RPMI8226 (cell line): ENCODE measurements at places on chromosomes 6 and 20.

DNA sequence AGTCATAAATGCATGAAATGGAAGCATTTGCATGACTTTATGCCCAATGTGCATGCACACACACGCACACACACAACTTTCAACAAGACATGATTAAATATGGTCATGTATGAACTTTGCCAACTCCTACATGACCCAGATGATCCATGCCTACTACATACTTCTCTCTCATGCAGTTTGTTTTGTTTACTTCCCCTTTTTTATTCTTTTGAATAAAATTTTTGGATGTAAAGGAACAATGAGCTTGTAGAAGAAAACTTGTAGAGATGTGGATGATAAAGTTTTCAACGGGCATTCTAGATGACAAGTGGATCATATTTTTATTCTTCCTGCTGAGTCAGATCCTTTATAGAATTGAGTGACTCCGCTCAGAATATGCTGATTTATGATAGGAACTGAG lies 50.8 kb upstream of the AIG1 start:
- DNase-seq: no peak

DNA sequence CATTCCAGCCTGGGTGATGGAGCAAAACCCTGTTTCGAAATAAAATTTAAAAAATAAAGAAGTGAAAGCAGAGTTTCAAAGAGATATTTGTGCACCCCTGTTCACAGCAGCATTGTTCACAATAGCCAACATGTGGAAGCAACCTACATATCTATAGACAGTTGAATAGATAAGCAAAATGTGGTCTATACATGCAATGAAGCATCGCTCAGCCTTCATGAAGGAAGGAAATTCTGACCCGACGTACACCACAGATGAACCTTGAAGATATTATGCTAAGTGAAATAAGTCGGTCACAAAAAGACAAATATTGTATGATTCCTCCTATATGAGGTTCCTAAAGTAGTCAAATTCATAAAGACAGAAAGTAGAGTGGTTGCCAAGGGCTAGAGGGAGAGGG lies 6.5 kb upstream of the NCOA6 start:
- DNase-seq: no peak

DNA sequence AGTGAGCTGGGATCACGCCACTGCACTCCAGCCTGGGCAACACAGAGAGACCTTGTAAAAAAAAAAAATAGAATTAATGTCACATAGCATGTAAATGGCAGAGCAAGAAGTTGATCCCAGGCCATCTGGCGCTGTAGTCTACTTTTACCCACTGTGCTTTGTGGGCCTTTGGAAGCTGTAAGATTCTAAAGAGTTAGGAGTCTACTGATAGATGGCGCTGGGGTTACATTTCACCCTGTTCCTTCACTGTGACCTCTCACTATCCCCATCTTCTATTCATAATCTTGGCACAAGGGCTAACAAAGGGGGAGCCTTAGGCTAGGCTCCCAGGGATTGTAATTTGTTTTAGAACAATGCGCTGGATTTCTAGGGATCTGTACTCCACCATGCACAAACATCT lies 24.4 kb downstream of the SIRPD start:
- no peak for DNase-seq

- DNase-seq: no peak
Measured at GRCh38 chr20:41170386-41171105, 33.2 kb downstream of the PLCG1 start.

GRCh38 chr6:118252474-118252873 lies 295.6 kb upstream of the PLN start:
- peak; percentile 38 for DNase-seq

DNA sequence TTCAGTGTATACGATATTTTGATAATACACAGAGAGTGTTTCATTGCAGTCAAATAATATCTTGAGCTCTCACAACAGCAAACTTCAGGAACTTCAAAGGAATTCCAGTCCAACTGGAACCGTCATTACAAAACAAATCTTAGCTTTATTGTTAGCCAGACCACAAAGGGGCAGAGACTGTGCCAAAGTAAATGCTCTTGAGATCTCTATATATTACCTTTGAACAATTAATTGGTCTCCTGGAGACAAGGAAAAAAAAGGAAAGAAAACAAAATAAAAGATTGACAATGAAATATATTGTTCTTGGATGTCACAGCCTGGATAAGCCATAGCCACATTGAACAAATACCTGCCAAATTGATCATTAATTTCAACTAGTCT lies 70.0 kb downstream of the FOXC1 start:
- DNase-seq: no peak

- no peak for DNase-seq
Measured at GRCh38 chr6:119020597-119021561, 57.6 kb downstream of the FAM184A start.

DNA sequence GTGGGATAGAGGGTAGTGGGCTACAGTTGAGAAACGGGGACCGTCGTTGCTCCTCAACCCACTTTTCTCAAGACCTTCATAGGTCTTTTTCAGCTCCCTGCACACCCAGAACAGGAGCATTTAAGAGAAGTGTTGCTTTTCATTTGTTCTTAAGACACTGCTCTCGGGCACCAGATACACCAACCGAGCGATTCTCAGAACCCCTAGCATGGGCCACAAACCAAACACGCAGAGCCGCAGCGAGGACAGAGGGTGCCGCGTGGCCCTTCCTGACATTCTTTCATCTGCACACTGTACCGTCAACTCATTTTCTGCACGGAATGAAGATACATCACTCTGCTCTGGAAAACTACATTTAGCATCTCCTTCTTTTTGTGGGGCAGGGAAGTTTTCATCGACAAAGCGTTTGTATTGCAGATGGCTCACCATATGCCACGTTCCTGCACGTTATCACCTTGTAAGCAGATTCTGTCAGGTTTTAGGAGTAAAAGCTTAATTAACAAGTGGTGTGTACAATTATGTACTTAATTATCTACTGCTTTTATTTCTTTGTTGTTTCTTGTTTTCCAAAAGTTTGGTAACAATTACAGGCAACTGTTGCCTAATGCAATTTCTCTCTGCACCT lies 70.4 kb upstream of the MLN start:
- no peak for DNase-seq

GRCh38 chr6:91341473-91341872 lies 754.6 kb upstream of the MAP3K7 start:
- DNase-seq: peak; percentile 24

DNA sequence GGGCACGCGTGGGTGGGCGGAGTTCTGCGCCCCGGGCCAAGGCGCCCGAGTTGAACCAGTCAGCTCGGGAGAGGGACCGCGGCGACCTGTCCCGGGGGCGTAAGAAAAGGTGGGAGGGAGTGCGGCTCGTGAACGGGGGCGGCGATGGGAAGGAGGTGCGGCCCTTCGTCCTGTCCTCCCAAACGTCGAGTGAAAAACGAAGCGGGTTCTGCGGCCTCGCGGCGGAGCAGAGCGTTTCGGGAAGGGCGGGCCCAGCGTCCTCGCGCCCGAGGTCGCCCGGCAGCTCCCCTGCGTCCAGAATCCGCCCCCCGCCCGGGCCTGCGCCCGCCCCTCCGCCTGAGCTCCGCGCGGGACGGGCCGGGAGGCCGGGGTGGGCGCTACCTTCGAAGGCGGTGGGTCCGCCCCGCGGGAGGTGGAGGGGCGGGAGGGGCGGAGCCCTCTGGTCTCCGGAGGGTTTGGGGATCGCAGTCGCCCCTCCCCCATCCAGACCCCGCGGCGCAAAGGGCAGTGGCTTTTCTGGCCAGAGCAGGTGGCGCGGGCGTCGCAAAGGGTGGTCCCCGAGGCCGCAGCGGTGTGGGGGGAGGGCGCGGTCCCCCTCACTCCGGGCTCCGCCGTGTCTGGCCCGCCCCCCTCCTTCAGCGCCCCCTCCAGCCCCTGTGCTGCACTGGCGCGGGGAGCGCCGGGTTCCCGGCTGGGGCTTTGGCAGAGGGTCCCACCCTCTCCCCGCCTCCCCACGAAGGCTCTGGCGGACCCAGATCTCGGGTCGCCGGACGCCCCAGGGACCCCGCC lies 838 bp downstream of the STMN3 start:
- peak; percentile 46 for DNase-seq

- DNase-seq: no peak
Measured at GRCh38 chr20:51661609-51662178, 106.5 kb downstream of the ATP9A start.

DNA sequence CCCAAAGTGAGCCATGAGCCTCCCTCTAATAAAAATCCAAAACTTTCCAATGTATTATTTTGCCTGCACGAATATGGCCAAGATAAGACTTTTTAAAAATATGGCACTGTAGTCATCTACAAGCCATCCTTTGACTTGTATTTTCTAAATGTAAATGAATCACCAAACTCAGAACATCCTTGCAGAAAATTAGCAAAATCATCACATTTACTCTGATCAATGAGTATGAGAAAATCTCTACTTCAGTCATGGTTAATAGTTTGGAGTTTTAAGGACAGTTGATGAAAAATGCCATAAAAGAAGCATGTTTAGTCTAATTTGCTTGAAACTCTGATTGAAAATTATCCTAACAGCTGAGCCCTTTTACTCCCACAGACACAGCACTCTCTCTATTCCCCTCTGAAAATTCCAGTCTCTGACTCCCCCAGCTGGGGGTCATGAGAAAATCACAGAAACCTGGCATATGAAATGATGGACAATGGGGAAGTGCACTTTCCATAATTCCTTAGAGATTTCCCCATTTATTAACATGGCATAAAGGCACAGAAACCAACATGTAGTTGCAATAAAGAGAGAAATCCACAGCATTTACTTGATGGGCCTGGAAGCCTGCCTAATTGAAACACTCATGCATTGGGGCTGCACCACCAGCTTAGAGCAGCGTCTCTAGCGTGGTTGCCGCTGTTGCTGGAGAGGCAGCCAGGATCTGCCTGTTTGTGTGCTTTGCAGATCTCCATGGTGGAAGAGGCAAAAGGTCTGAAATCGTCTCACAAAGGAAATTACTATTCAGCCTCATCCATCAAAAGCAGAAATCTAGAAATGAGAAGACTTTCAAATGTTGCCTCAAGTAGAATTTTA lies 214.0 kb downstream of the WDR27 start:
- DNase-seq: no peak

DNA sequence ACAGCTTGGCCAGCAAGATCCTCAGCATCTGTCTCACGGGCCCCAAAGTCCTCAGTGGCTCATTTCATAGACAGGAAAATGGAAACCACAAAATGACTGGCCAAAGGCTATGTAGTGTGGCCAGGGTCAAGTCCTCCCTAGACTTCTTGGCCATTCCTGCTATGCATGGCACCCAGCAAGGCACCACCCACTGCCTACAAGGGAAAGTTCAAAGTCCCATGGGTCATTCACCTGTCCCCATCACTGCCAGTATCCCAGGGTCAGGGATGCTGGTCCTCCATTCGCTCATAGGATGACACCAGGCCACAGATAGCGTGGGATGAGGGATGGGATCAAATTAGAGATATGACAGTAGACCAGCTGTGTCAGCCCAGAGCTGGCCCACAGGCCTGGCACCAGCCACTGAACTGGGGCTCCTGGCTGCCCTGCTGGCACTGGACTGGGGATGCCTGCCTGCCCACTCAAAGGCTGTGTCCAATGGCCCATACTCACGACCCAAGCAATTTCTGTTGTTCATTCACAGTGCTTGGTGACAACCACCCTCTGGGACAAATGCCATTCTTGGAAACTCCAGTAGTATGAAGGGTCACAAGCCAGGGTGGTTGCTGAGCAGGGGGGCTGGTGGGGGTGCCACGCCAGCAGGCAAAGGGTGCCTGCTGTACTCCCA lies 11.6 kb downstream of the ADISSP start:
- no peak for DNase-seq

DNA sequence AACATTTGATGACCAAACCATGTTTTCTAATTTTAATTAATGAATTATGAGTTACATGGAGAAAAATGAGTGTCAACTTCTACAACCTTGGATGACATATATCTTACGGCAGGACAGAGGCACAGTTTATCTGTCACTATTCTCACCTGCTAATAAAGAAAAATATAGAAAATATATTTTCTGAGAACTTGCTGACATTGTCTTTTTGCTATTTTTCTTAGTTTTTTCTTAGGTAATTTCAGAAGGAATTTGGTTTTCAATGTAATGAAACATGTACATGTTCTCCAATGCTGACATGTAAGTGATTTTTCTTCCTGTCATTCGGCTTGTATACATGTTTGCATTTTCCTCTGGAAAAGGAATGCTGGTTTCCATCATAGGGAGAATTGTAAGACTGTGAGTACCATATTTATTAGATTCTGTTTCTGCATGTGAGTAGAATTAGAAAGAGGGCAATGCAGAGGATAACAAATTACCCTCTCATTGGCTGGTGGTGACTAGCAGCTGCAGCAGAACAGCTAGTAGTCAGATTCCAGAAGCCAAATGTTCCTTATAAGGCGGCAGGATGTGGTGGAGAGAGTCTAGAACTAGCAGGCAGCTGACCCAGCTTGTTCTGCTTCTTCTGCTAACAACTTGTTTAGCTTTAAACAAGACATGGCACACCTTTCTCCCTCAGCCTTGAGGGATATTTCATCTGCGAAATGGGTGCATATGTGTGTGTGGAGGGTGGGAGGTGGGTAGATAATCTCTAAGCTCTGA lies 132.8 kb upstream of the SPACA1 start:
- peak; percentile 50 for DNase-seq

DNA sequence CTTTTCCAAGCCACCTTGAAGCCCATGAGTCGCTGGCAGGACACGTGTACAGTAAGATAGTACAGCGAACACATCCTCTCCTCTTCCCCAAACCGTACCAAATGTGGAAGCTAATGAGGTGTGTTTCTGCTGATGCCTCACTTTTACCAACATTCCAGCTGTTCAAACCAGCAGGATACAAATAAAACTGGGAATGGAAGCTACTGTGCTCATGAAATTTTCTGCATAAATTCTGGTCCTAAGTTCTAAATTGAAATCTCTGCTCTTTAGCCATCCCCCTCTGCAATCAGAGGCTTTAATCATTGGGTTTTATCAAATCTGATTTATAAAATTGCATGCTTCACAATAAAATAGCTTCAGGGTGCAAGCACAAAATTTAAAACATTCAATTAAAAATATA lies 81.9 kb upstream of the RIN2 start:
- no peak for DNase-seq

DNA sequence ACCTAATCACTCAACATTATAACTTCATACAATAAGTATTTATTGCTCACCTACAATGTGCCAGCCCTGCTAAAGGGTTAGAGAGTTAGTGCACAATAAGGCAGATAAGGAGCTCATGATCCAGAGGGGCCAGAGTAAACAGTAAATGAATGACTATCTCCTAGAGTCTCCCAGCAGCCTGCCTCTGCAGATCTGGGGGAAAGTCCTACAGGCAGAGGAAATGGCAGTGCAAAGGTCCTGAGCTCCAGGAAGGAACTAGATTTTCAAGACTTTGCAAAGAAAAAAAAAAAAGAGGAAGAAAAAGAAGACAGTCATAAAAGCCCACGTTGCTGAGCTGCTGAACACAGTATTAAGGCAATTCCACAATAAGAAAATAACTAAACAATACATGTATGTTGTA lies 160.1 kb downstream of the SIM1 start:
- no peak for DNase-seq

- DNase-seq: no peak
Measured at GRCh38 chr6:54115966-54116365, 4.7 kb downstream of the MLIP start.

GRCh38 chr6:62640749-62641148 lies 354.7 kb upstream of the KHDRBS2 start:
- peak; percentile 18 for DNase-seq

DNA sequence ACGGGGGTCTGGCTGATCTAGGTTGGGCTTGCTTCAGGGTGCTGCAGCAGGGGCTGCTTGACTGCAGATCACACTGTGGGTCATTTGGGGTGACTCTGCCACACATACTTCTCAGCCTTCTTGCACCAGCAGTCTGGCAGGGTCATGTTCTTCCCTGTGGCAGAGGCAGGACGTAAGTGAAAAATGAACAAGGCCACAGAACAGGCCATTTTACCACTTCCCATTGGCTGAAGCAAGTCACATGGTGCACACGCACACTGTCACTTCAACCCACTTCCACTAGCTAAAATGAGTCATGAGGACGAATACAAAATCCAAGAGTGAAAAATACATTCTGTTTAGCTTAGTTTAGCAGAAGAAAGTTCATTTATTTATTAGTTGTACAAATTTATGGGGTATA lies 168.6 kb upstream of the GGTLC1 start:
- DNase-seq: no peak
